CD4-positive, alpha-beta T cell treated with Interleukin-4 for 4 hours (primary cell): ENCODE measurements at places on chromosomes 11 and 22.

DNA sequence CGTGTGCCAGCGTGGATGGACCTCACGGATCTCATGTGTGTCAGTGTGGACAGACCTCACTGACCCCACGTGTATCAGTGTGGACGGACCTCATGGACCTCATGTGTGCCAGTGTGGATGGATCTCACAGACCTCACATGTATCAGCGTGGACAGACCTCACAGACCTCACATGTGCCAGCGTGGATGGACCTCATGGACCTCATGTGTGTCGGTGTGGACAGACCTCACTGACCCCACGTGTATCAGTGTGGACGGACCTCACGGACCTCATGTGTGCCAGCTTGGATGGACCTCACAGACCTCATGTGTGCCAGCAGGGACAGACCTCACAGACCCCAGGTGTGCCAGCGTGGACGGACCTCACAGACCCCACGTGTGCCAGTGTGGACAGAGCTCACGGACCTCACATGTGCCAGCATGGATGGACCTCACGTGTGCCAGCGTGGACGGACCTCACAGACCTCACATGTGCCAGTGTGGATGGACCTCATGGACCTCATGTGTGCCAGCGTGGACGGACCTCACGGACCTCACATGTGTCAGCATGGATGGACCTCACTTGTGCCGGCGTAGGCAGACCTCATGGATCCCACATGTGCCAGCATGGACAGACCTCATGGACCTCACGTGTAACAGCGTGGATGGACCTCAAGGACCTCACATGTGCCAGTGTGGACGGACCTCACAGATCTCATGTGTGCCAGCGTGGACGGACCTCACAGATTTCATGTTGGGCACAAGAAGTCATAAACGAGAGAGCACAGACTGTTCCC, 18.2 kb downstream of the TTLL8 start:
- no peak for DNase-seq

GRCh38 chr11:126523441-126524205, 168.1 kb downstream of the ST3GAL4 start:
- DNase-seq, result no peak

DNA sequence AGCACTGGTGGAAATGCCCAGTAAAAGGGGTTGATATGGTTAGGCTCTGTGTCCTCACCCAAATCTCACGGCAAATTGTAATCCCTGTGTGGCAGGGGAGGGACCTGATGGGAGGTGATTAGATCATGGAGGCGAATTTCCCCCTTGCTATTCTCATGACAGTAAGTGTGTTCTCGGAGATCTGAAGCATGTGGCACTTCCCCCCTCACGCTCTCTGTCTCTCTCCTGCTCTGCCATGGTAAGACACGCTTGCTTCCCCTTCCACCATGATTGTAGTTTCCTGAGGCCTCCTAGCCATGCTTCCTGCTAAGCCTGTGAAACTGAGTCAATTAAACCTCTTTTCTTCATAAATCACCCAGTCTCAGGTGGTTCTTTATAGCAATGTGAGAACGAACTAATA, 37.4 kb downstream of the PACSIN2 start:
- DNase-seq, result no peak

DNA sequence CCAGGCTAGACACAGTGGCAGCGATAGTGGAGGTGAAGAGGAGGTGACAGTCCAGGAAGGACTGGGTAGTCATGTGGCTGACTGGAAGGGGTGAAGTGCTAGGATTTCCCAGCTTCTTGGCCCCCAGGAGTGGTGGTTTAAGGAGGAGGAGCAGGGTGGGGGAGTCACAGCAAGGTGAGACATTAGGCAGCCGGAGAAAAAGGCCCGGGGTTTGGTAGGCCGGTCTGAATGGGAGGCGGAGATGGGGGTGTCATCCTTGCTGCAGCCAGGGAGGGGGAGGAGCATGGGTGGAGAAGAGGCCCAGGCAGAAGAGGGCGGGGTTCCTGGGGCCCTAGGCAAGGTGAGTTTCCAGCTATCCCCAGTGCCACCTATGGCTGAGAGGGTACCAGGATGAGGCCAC, 6.1 kb downstream of the SIPA1 start:
- no peak for DNase-seq

GRCh38 chr11:113874581-113875233, 665 bp downstream of the USP28 start:
- DNase-seq, result peak; percentile 39
